ENCODE measurements at places on chromosomes 2 and 18. TPM values are rescaled to one million over a fixed set of nuclear protein-coding genes. Genes with fewer than 3 reads are reported as not detected.

GRCh38 chr2:236977063-236977851 lies 108.4 kb upstream of the COPS8 start:
- DNase-seq: no peak

- DNase-seq: peak; percentile 75
These were observed 42.7 kb downstream of the ODC1 start for GRCh38 chr2:10405448-10405847.

DNA sequence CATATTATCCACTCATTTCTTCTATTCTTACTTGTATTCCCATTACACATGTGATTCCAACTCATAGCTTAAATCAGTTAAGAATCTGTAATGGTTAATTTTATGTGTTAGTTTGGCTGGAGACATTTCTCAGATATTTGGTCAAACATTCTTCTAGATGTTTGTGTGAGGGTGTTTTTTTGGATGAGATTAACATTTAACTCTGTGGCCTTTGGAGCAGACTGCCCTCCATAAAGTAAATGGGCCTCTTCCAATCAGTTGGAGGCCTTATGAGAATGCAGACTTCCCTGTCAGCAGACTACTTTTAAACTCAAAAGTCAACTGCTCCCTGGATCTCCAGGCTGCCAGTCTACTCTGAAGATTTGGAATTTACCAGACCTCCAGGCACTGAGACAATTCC lies 976.8 kb upstream of the ACVR2A start:
- no peak for DNase-seq

DNA sequence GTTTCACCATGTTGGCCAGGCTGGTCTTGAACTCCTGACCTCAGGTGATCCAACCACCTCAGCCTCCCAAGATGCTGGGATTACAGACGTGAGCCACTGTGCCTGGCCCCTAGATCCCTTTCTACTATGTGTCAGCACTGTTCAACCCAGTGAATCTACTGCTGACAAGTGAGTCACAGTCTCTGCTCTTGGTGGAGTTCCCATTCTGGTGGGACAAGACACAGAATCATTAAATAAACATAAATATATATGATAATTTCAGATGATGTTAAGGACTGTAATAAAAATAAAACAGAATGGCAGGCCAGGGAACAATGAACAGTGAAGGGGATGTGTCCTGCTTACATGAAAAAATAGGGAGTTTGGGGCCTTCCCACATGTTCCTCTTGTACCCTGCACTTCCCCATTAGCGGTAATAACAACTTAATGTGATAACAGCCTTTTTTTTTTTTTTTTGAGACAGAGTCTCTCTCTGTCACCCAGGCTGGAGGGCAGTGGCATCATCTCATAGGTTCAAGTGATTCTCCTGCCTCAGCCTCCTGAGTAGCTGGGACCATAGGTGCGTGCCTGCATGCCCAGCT lies 112.2 kb downstream of the CPO start:
- no peak for DNase-seq

GRCh38 chr2:103942199-103942598 lies 911.7 kb upstream of the POU3F3 start:
- no peak for DNase-seq

- no peak for DNase-seq
These were observed 86.6 kb downstream of the COL6A3 start for GRCh38 chr2:237327175-237327950.

DNA sequence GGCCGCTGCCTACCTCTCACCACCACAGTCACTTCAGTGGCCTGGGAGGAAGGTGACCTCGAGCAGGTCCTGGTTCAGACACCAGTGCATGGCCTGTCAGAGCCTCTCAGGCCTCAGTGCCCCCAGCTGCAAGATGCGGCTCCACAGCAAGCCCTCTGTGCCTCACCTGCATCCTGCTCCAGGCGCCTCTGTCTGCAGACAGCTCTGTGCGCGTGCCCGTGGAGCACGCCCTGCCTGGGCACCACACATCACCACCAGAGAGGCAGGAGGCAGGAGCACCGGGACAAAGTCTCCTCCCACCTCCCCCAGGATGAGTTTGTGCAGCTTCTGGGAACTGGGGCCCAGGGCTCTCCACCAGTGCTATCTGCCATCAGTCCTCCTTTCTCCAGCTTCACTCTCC lies 98.7 kb downstream of the TFCP2L1 start:
- no peak for DNase-seq

- DNase-seq: no peak
These were observed 88.9 kb downstream of the ADCYAP1 start for GRCh38 chr18:993560-993959.

- no peak for DNase-seq
These were observed 37.5 kb downstream of the VPS54 start for GRCh38 chr2:63981702-63982103.

GRCh38 chr2:216670266-216671080 lies 24.9 kb downstream of the IGFBP5 start:
- no peak for DNase-seq

- no peak for DNase-seq
These were observed 403.2 kb upstream of the MYT1L start for GRCh38 chr2:2734308-2734707.

DNA sequence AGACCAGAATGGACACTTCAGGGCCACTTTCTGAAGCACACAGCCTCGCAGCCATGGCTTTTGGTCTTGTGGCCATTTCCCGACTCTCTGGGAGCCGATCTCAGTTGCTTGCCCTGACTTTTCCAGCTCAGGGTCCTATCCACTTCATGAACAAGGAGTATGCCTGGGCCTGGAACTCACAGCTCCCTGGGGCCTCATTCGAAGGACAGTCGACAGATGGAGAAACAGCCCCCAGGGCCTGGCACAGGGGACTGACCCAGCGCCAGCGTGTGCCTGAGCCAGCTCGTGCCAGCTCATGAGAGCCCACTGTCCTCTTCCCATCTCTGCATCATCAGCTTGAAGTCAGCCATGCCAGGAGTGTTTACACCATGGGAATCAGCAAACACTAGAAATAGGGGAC lies 134.6 kb upstream of the GPC1 start:
- DNase-seq: no peak

DNA sequence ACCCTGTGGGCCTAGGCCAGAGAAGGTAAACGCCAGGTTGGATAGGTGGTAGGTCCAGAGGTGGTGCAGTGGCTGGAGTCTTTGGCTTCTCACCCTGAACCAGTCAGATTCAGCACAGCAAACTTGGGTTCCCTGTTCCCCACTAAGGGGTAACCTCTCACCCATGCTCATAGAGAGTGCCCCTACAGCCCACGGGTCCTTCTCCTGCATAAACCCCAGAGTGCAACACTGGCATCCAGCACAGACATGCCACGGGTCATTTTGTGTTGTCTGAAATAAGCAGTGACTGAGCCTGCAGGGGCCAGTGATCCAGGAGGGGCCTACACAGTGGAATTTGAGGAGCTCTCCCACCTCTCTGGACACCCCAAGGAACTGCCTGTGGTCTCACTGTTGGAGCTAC lies 40.5 kb upstream of the ATP6V1B1 start:
- no peak for DNase-seq

- DNase-seq: no peak
These were observed 233.4 kb downstream of the RIT2 start for GRCh38 chr18:42882122-42882521.

GRCh38 chr18:24009651-24010333 lies 4.8 kb upstream of the TTC39C start:
- no peak for DNase-seq

The CTAGE1 gene
- not detected for total RNA-seq

The NT5DC4 gene
- 0.23 TPM for total RNA-seq

The RFX8 gene
- total RNA-seq: 0.97 TPM

The PRSS56 gene
- not detected for total RNA-seq

The PROKR1 gene
- total RNA-seq: 0.40 TPM

The DSG1 gene
- total RNA-seq: 0.32 TPM

The MYO3B gene
- total RNA-seq: 0.74 TPM

Measured in prostate gland (tissue), 2 donors.